ENCODE measurements at places on chromosomes 12 and 14. TPM values are rescaled to one million over a fixed set of nuclear protein-coding genes. Genes with fewer than 3 reads are reported as not detected.

SALL2 gene
- 5.4 TPM for total RNA-seq

PRPF40B gene
- total RNA-seq: 5.1 TPM

DBX2 gene
- not detected for total RNA-seq

INTS13 gene
- 80.7 TPM for total RNA-seq

ACSS3 gene
- total RNA-seq: not detected

AICDA gene
- not detected for total RNA-seq

A2M gene
- not detected for total RNA-seq

GPR137C gene
- 0.51 TPM for total RNA-seq

BEGAIN gene
- 8.0 TPM for total RNA-seq

PLXNC1 gene
- 3.1 TPM for total RNA-seq

GPR132 gene
- 32.6 TPM for total RNA-seq

ARHGAP5 gene
- total RNA-seq: 52.2 TPM

PMCH gene
- not detected for total RNA-seq

SOAT2 gene
- 0.59 TPM for total RNA-seq

SLC17A8 gene
- not detected for total RNA-seq

CLEC12A gene
- not detected for total RNA-seq

INSM2 gene
- total RNA-seq: 0.08 TPM

SRRM4 gene
- not detected for total RNA-seq
